ENCODE measurements at places on chromosomes 1 and 21.

DNA sequence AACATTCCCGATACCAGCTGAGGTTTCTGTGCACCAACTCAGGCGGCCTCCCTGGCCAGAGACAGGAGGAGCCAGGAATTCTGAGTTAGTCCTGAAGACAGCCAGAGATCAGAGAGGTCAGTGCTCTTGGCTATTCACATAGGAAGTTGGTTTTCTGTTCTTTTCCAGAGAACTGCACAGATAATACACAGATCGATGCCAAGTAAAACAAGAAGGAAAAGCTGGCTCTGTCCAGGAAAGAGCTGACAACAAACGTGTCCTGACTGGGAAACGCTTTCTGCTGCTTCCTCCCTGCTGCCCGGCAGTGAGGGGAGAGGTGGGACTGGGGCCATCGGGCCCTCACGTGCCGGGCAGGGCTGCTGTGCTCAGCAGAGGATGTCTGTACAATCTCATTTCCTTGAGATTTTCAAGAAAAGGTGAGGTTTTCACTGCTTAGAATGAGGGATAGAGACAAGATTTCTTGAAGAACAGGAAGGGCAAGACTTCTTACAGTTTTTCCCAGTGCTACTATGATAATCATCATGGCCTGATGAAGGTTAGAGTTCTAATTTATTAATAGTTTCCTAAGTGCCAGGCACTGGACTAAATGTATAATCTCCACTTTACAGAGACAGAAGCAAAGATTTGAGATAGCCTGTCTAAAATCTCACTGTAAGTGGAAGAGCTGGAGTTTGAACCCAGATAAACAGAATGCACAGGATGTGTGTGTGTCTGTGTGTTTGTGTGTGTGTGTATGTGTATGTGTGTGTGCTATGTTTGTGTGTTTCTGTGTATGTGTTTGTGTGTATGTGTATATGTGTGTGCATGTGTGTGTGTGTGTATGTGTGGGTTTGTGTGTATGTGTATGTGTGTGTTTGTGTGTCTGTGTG is 211.0 kb upstream of the RAB4A start:
- DNase-seq = peak; percentile 81

GRCh38 chr1:50976111-50976889 is 6.3 kb downstream of the CDKN2C start:
- DNase-seq = no peak

DNA sequence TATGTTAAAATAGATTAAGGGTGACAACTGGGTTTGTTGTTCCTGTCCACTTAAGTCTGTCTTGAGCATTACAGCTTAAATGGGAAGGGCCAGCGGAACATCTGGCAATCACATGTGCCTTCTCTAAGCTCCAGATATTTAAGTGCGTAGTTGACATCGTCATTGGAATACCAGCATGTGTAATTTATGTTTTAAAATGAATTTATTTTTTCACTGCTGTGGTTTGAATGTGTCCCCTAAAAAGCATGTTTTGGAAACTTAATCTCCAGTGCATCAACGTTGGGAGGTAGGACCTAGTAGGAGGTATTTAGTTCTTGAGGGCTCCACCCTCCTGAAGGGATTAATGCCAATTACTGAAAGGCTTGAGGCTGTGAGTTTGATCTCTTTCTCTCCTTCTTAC is 13.4 kb downstream of the ZCCHC17 start:
- no peak for DNase-seq

DNA sequence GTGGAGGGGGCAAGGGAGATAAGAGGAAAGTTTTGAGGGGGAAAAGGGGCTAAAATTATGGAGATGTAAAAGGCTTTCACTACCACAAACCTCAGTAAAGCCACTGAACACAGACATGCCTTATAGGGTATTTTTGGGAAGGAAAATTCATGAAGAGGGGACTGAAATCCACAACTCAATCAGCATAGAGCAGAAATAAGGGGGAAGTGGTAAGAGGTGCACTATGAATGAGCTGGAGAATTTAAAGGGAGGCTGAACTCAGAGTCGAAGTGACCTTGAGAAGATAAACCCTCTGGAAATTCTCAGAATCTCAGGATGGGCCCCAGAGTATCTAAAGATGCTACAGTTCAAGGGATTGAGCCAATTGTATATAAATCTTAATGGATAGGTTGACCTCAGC is 15.3 kb downstream of the RHEX start:
- DNase-seq = no peak

- no peak for DNase-seq
Measured at GRCh38 chr1:85366391-85367170, 90.1 kb upstream of the BCL10 start.

Data from tibial artery (tissue), 4 donors.